ENCODE measurements at places on chromosomes 16 and 17.

DNA sequence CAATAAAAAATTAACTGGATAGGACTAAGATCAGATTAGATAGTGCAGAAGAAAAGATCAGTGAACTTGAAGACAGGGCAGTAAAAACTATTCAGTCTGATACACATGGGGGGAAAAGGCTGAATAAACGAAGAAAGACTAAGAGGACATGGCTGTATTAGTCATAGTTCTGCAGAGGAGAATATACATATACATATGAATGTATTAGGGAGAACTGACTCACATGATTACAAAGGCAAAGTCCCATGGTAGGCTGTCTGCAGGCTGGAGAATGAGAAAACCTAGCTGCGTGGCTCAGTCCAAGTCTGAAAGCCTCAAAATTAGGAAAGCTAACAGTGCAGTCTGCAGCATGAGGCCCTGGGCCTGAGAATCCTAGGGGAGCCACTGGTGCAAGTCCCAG lies 98.2 kb upstream of the GNAO1 start:
- no peak for DNase-seq

DNA sequence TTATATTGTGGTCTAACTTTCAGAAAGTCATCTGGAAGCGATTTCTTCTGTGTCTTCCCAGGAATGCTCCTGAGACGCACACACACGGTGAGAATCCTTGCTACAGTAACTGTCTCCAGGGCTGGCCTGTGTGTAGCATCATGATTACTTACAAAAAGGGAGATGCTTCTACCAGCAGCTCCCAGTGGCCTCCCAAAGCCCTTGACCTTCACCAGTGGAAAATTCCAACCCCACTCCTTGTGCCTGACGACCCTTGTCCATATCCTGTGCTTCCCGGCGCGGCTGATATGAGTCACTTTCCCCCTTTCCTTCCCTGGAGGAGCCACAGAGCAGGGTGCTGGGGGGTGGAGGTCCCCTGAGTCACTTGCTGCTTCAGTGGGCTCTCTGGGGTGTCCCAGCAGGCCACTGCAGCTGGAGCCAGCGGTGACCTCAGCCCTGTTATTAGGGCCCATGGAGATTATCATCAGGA lies 22.1 kb upstream of the NAT9 start:
- DNase-seq, result no peak

- peak; percentile 31 for DNase-seq
Measured at GRCh38 chr17:4998732-4999429, 1.1 kb downstream of the KIF1C start.

GRCh38 chr16:28585674-28586073 lies 11.2 kb downstream of the SULT1A2 start:
- no peak for DNase-seq

DNA sequence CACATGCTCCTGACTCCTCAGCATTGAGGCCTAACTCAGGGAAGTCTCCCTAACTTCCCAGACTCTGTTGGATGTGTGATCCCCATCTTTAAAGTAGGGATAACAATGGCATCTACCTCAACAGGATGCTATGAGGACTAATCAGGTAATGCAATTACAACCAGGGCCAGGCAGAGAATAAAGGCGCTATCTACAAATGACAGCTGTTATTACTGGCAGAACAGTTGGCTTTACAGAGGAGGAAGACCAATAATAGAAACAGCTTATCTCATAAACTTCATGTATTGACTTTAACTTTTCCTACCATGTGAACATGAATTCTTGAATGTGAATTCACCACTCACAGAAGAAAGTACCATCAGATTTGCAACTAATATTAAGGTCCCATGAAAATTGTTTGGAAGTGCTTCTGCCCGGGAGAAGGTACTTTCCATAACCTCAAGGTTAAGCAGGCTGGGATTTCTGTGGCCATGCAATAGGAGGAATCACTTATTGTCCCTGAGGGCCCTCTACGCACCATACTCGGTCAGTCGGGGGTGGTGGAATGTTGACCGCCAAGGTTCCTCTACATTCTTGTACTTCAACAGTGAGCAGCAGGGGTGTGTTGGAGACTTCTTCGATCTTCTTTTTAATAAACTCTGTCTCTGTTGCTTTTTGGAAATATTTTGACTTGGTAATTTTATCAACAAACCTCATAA lies 22.6 kb upstream of the ERN1 start:
- DNase-seq, result no peak

DNA sequence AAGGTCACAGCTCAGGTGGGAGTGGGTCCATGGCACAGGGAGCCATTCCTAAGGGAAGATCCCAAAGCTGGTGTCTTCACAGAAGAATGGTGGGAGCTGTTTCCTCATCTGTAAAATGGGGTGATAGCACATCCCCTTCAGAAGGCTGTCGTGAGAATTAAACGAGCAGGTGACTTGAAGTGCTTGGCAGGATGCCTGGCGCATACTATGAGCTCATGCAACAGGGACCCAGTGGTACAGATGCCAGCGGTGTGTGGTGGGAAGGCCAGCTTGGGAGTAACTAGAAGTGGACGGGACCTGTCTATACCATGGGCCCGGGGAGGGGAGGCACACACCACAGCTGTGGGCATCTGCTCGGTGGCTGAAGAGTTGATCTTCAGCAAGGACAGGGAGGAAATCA lies 189.3 kb upstream of the TNRC6C start:
- DNase-seq, result no peak

DNA sequence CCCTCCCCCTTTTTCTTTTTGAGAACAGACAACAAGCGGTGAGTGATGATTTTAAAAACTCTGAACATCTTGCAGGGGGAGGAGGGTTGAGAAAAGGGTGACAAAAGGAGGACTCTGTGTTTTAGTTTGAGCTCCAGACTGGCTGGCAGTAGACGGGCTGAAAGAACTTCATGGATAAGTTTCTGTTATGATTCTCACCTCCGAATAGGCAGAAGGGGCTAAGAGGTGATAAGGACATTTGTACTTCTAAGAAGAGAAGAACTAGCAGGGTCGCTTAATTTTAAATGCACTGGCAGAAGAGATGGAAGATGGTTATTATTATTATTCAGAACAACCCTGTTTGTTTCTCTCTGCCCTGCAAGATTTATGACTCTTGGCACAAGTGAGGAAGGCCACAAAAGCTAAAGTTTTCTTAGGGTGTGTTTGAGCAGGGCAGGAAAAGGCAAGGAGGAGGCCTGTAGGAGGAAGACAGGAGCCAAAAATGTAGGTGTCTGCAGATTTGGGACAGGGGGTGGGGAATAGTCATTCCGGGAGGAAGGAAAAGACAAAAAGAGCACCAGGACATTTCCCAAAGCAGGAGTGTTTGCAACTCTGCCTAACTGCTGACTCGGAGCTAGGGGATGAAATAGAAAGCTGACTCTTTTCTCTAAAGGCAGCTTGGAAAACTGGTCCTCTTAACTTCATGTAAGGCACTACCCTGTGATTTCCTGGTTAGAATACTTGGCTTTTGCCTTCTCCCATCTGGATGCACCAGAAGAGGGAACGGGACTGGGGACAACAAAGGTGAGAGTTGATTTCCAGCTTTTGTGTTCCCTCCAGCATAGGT lies 11.9 kb upstream of the HOXB2 start:
- no peak for DNase-seq

Data from CD8-positive, alpha-beta T cell (primary cell).